ENCODE measurements at places on chromosomes 11 and 22.

GRCh38 chr11:8263109-8263768, 439 bp downstream of the LMO1 start:
- DNase-seq, result no peak

GRCh38 chr11:64234647-64235379, 429 bp downstream of the VEGFB start:
- peak; percentile 54 for DNase-seq

GRCh38 chr22:29524442-29525191, 28.9 kb downstream of the THOC5 start:
- DNase-seq, result peak; percentile 41

DNA sequence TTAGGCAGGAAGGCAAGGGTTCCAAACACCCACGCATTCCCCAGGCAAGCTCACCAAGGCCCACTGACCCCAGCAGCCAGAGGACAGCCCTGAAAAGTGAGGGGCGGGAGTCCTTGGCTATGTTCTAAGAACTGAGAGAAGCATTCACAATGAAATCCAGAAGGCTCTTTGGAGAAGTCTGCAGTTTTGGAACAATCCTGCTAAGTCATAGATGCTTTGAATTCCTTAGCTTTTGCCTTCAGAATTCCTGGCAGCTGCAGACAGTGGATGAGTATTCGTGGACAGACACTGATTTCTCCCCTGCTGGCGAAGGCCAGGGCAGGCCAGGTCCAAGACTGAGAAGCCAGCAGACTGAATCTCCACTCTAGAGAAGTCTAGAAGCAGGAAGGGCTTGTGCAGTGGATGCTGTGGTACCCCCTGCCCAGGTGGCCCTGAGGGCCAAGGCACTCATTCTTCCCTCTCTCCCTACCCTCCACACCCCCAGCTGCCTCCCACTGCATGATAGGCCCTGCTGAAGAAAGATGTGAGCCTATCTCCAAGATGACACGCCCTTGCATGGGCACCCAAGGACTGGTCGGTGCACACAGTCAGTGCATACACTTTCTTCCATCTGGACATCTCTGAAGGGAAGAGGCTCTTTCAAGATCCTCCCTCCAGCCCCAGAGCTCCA, 133.2 kb upstream of the TEAD1 start:
- DNase-seq, result no peak

- no peak for DNase-seq
Observed at GRCh38 chr22:48416396-48417224, 1411.1 kb downstream of the BRD1 start.

GRCh38 chr22:42905702-42906183, 48.7 kb upstream of the ARFGAP3 start:
- DNase-seq, result no peak

- no peak for DNase-seq
Observed at GRCh38 chr11:120550007-120550406, 38.5 kb downstream of the GRIK4 start.

- DNase-seq, result no peak
Observed at GRCh38 chr11:134045799-134046635, 22.9 kb upstream of the JAM3 start.

- no peak for DNase-seq
Observed at GRCh38 chr11:2208691-2209369, 37.2 kb upstream of the TH start.

- no peak for DNase-seq
Observed at GRCh38 chr11:130874955-130875531, 41.2 kb downstream of the SNX19 start.

- DNase-seq, result no peak
Observed at GRCh38 chr22:47274196-47274595, 511.7 kb downstream of the TBC1D22A start.

GRCh38 chr11:57491371-57492061, 24.0 kb downstream of the SLC43A1 start:
- peak; percentile 74 for DNase-seq

DNA sequence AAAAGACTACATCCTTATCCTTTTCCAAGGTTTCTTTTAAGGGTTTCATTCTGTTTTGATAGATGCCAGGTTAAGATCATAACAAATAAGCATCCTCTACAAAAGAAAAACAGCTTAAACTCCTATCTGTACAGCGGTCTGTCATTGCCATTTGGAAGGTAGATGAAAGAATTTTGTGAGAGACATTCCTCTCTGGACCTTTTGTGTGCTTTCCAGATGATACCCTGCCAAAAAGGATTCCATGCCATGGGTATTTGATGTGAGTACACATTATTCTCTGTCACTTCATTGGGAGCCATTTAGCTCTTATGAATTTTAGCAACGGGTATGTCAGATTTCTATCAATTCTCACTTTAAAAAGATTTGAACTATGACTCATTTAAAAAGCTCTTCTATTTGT, 153.7 kb downstream of the GRIA4 start:
- DNase-seq, result no peak

- DNase-seq, result no peak
Observed at GRCh38 chr11:128619540-128620308, 32.4 kb upstream of the ETS1 start.

DNA sequence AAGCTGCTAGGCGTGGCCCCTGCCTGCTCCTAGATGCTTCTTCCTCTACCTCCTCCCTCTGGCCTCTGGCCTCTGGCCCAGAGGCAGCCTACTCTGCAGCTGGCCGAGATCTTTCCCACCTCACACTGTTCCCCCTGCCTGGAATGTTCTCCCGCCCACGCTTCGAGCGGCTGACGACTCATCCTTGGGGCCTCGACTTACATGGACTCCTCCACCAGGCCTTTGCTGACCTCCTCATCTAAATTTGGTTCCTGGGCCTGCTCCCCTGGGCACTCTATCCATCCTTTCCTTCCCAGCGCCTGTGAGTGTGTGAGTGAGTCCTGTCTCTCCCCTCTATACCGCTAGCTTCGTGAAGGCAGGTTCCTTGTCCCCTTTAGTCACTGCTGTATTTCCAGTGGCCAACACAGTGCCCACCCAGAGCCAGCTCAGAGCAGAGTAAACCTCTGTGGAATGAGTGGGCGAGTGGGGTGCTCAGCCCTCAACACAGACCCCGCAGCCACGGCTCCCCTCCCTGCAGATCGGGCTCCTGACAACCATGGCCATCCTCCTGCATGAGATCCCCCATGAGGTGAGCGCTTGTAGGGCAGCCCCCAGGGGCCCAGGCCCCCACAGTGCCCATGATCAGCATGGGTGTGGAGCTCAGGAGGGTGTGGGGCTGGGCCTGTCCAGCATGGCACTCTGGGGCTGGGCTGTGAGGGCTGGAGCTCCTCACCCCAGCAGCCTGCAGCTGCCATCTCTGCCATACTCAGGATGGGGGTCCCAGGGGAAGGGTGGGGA, 5.7 kb downstream of the SLC39A13 start:
- DNase-seq, result no peak

- peak; percentile 45 for DNase-seq
Observed at GRCh38 chr11:60855726-60856633, at the start of gene PTGDR2. Gene PTGDR2, minus strand, starts transcription at chr11:60855950. Its CDS starts 2,228 bp downstream, at chr11:60853722.

DNA sequence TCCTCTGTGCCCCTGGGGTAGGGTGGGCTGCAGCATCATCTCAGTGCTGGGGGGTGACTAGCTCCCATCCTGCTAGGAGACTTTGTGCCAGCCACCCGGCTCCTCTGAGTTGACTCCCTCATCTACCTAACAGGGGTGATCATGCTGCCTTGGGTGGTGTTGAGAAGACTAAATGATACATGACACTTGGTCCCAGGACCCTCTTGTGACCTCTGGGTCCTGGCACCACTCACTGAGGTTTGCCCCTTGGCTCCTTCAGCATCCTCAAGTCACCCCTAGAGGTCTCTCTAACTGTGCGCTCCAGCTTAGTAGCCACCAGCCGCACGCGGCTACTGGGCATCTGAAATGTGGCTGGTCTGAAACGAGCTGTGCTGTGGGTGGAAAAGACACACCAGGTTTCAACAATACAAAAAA, 72.1 kb downstream of the LRRC32 start:
- DNase-seq, result peak; percentile 69

DNA sequence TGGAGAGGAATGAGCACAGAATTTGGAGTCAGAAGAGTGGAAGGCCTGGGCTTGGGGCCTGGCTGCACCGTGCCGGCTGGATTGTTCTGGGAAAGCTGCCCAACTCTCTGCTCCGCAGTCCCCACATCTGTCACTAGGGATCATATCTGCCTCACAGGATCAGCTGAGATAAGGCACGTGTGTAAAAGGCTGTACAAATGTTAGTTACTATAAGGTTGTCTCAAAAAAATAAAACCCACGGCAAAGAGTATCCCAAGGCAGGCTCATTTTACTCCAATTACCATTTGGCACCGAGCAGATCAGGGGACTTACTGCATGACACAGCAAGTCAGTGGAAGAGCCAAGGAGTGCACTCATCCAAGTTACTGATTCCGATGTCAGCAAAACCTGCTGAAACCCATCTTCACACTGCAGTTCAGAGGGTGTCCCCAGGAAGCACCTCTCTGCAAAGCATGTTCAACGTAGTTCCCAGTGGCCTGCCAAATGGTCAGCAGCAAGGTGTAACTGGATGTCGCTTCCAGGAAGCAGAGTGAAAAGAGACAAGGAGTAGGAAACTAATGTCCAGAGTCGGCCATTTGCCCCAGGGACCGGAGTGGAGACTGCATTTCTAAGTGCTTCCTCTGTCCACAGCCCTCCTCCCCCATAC, 18.1 kb upstream of the MRTFA start:
- DNase-seq, result peak; percentile 69
